ENCODE measurements at places on chromosomes 4 and X.

DNA sequence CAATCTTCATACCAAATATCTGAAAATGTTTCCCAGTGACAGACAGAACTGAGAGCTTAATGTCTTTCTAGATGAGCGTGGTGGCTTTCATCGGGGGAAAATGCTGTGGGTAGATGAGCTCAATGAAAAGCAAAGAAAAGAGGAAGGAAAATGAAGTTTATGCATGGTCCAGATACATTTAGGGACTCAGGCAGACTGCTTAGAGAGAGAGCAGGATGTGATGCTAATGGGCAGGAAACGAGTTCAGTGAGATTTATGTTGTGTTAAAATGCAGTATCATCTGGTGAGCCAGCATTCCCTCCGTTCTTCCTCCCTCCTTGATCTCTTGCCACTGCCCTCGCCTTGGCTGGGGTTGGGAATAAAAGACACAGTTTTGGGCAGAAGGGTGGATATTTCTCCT lies 229.2 kb downstream of the GBA3 start:
- DNase-seq, result no peak

DNA sequence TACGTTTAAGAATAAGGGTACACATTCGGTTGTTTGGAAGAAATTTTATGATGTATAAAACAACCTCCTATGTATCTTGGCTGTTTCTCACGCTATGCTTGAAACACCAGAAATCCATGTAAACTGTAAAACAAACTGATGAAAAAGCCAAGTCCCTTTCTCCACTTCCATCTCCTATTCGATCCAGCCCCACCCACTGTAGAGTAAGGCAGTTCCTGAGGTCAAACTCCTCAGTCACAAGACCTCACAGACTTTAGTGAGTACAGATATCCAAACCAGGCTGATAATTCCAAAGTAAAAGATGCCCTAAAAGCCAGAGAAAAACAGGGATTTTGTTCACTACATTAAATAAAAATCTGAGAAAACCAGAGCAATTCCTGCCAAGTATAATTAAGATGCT lies 45.6 kb downstream of the ARHGEF38 start:
- DNase-seq, result no peak

GRCh38 chr4:14856062-14856933 lies 146.0 kb upstream of the CPEB2 start:
- peak; percentile 61 for DNase-seq

DNA sequence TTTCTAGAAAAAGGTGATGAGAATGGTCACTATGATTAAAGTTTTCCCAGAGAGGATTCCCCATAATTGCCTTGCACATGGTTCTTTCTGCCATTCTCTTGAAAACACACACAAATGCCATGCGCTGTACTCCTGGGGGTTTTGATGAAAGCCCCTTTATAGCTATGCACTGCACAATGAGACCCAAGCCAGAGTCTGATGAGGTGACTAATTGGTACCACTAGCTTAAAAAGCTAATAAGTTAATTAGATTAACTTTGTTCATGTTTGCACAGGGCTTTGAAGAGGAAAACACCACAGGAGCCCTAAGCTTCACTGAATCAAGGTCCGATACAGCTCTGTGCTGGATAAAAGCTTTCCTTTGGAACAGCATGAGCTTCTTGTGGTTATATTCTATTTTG lies 132.2 kb downstream of the NKX6-1 start:
- no peak for DNase-seq

GRCh38 chrX:48306175-48306574 lies 50.3 kb downstream of the SSX3 start:
- no peak for DNase-seq

DNA sequence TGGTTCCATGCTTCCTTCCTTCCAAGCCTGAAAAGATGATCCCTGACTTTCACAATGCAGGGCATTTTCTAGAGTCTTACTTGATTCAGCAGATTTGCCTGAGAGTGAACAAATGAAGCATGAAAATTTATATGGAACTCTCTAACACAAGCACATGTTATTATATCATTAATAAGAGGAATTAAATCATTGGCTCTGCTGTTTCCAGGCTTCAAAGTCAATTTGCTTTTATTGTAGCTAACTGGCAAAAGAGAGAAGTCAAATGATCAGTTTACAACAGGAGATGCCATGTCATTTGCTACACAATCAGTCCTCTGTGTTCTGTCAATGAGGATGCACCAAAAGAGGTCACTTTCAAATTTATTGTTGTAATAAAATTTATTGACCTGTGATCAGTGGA lies 101.5 kb upstream of the UGT8 start:
- DNase-seq, result no peak

DNA sequence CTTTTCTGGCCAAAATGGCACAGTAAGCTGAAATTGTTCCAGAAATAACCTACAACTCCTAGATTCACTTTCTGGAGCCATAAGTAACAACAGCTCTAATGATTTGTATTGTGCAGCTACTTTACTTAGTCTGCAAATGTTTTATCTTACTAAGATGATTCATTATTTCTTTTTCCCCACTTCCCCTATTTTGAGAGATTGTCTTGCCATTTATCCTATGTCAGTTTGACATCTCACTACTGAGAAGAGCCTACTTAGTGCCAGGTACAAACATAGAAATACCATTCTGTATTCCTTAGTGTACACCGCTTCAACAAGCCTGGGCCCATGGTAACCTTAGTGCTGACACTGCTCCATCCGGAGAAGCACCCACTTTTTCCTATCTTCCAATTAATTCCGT lies 13.8 kb upstream of the STK26 start:
- no peak for DNase-seq

DNA sequence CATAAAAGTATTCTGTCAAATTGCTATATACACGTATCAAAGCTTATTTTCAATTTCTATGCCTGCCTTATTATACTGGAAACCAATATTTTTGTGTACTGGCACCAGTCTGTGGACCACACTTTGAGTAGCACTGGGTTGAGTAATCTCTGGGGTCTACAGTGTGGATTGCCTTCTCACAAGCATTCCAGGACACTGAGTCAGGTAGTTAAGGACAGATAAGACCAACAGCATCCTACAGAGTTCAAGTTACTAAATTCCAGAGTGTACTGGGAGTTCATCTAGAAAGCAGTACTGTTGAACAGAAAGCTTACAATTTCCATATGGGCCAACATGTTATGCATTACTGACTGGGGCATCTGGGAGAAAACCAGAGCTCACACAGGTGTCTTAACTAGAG lies 61.8 kb downstream of the VMA21 start:
- no peak for DNase-seq

DNA sequence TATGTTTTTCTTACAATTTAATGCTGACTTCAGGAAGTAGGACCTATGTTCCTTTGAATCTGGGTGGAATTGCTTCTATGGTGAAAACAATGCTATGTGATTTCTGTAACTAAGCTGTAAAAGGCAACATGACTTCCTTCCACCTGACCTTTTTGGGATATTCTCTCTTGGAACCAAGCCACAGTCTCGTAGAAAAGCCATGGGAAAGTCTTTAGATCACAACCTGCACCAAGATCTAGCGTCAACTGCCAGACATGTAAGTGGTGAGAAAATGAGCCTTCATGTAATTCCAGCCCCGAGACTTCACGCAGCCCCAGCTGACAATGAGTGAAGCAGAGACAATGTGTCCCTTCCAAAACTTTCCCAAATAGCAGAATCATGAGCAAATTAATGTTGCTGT lies 297.0 kb upstream of the DCAF8L1 start:
- DNase-seq, result no peak

DNA sequence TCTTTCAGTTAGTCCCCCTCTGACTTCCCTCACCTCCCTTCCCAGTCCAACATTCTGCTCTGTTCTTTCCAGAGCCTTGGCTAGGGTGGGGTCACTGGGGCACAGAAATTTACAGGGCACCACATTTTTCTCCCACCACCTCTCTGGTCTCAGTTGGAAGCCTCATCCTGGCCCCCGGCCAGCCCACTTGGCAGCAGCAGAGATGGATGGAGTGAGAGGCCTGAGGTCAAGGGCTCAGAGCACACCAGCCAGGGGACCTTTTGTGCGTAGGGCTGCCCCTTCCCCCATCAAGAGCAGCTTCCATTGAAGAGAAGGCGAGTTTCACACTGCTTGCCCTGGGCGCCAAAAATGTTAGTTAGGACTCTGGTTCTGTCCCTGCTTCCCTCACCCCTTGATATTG lies 230.9 kb downstream of the SOX3 start:
- DNase-seq, result no peak

DNA sequence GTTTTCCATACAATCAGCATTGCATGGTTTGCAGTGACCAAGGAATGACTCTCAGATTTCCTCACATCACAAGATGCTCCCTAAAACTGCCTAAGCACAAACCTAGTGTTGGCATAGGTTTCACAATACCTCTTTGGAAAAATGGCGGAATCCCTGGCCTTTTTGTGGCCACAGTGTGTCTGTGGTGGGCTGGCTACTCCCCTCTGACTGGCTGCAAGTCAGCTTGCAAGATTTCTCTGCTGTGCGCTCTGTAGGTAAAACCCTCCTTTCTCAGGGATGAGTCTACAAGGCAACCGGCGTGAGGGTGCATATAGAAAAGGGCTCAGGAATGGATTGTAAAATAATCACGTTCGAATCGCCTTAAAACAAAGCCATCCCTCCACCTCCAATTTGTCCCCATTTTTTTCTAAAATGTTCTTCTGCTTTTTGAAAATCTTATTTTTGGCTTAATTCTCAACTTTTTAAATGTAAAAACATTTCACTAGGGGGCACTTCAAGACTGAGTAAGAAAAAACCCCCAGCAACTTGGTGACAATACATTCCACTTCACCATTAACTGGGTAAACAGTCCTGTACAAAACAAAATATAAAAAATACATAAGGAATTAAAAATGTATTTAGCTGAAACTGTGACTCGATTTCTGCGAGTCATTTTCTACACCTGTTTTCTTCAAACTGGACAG lies 235.6 kb downstream of the STIM2 start:
- no peak for DNase-seq

GRCh38 chr4:14896656-14897175 lies 105.6 kb upstream of the CPEB2 start:
- DNase-seq, result no peak

DNA sequence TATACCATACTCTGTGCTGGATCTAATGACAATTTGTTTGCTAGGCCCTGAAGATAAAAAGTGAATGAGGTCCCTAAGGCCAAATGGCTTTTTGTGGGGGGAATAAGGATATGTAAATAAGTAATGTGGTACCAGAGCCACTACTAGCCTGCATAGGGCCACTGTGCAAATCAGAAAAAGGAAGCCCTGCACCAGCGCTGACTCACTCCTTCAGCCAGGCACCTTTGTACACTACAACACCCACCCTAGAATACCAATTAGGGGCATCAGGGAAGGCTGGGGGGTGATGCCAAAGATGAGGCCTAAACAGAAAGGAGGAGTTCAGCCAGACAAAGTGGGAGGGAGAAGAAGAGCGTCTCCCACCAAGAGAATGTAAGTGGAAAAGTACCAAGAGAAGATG lies 122.2 kb downstream of the CAMK2D start:
- no peak for DNase-seq

DNA sequence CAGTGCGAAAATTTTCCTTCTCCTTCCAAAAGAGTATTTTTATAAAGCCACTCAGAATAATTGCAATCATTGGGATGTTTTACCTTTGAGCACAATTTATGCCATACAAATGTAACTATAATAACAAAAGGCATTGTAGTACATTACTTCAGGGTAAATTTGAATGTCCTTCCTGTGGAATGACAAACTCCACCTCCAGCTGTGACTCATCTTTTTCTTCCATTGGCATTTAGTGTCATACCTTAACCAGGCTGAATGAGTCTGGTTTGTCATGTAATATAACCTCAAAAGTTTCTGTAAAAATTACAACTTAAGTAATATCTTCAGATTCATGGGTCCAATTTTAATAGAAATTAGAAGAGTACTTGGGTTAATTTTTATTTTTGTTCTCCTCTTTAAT lies 93.3 kb downstream of the TMEM47 start:
- no peak for DNase-seq

DNA sequence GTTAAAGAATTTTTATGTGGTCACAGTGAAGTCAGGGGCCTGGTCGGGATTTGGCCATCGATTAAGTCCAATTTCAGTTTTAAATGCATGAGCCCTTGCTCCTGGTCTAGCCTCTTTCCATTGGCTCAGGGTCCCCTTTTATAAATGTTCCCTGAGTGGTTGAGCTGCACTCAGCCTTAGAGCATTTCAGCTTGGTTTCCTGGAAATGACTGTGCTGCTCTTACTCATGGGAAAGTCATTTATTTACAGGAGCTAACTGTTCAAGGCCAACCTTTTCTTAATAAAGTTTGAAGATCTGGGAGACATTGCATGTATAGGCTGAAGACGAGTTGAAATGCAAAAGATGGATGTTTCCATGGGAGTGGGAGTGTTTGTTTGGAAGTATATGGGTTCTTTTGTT lies 98.8 kb upstream of the CLNK start:
- DNase-seq, result no peak

- no peak for DNase-seq
These were observed 10.1 kb downstream of the SEC24D start for GRCh38 chr4:118825799-118826198.

DNA sequence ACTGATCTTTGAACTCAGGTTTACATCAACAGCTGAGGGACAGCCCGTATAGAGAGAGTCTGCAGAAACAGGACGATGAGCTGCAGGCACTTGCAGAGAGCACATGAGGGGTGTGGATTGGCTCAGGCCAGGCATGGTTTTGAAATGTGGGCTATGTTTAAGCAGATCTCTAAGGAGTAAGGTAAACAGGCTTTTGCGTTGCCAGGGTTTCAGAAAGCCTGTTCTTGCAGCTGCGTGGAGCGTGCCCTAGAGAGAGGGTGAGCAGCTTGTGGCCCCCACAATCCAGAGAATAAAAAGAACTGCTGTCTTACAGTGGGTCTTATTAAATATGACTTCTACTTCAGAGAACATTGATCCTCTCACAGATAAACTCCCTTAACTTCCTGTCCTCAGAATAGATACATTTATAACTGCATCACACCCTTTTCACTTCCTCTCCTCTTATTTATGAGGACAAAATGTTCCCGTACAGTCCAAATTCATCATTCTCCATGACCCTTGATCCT lies 64.1 kb downstream of the TMA16 start:
- no peak for DNase-seq

GRCh38 chrX:1424147-1424851 lies 28.4 kb downstream of the ASMTL start:
- DNase-seq, result no peak

GRCh38 chrX:72029483-72030411 lies 102.0 kb downstream of the RTL5 start:
- DNase-seq, result no peak
